ENCODE measurements at places on chromosomes 6 and 20.

DNA sequence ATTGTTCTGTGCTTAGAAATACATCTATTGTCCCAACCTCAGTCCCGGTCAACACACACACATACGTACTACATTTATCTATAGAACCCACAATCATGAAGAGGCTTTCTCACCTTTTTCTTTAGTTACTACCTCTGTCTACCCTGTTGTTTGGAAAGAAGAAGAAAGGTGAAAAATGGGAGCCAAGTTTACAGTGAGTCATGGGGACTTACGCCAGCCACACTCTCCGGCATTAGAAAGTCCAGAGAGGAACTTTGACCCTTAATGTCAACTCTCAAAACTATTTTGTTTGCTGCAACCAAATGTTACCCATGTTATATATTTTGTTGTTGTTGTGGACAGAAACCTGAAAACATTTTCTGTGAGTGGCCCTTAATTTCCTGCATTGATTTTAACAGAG is 259.1 kb downstream of the ZFAND3 start:
- DNase-seq, result no peak

- DNase-seq, result no peak
Observed at GRCh38 chr6:28205879-28206278, 19.2 kb upstream of the ZSCAN9 start.

GRCh38 chr6:151087861-151088598 is 151.7 kb upstream of the AKAP12 start:
- no peak for DNase-seq

- DNase-seq, result peak; percentile 82
Observed at GRCh38 chr20:57390604-57391438, at the start of gene RBM38. Gene RBM38, plus strand, starts transcription at chr20:57391396. Its CDS starts 186 bp downstream, at chr20:57391582.

DNA sequence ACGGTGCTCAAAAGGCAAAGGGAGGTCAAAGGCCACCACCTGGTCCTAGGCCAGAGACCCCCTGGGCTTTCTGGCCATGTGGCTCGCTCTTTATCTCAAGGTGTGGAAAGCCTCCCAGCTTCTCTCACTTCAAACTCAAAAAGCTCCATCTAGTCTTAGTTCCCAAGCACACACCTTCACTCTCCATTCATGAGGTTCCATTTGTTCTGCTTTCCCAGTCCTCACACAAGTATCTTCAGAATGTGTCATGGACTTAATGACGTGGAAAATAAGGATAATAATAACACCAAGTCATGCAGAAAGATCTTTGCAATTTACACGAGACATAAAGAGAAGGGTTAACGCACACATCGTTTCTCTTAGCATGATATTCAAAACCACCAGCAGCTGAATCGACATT is 219.3 kb downstream of the GMDS start:
- DNase-seq, result no peak

- DNase-seq, result no peak
Observed at GRCh38 chr20:40682104-40682981, 6.7 kb downstream of the MAFB start.

DNA sequence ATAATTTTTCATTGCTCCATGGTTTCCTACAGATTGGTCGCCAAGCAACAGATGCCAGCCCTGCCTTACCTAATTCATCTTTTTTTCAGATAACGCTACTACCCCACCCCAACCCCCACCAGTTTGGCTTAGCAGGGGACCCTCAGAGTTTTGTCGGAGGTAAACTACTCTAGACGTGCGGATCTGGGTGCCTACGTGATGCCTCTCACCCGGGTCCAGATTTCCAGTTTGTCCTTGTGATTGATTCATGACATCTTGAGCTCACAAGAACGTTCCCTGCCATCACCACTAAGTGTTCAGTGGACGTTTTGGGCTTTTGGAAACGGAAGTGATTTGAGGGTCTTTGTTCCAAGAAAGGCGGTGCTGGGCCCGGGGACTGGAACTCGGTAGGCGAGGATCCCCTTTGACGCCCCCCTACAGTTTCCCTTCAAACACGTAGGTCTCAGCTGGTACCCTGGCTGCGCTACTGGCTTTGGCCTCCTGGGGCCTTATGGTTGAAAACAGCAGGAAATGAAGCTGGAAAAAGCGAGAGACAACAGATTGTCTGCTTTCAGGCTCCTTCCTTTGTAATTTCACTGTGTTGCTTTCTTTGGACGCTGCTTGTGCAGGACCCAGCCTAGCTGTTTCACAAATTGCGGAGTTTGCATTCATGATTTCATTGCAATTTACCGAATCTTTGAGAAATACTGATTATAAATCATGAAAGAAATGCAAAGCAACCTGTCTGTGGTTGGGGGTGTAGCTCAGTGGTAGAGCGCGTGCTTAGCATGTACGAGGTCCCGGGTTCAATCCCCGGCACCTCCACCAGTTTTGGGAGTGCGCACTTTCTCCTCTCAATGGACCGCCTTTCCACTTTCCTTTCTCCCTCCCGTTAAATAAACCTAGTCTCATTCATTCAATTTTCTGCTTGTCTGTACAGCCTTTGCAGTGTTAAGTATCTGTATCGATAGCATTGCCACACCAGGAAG is 81.0 kb downstream of the GPX5 start:
- DNase-seq, result peak; percentile 38

GRCh38 chr6:92126088-92126487 is 1293.3 kb downstream of the EPHA7 start:
- no peak for DNase-seq
